Foreskin keratinocyte (primary cell): ENCODE measurements at places on chromosomes 12 and 14. TPM values are rescaled to one million over a fixed set of nuclear protein-coding genes. Genes with fewer than 3 reads are reported as not detected.

The MGAT4C gene
- not detected in 2 replicates for total RNA-seq

The PTPRQ gene
- not detected in 2 replicates for total RNA-seq

The SERPINA10 gene
- total RNA-seq = not detected in 2 replicates

The DBX2 gene
- total RNA-seq = not detected in 2 replicates

The CCDC197 gene
- total RNA-seq = not detected in 2 replicates

GRCh38 chr14:72699852-72700257 is 194.0 kb downstream of the DPF3 start:
- DNase-seq = no peak

DNA sequence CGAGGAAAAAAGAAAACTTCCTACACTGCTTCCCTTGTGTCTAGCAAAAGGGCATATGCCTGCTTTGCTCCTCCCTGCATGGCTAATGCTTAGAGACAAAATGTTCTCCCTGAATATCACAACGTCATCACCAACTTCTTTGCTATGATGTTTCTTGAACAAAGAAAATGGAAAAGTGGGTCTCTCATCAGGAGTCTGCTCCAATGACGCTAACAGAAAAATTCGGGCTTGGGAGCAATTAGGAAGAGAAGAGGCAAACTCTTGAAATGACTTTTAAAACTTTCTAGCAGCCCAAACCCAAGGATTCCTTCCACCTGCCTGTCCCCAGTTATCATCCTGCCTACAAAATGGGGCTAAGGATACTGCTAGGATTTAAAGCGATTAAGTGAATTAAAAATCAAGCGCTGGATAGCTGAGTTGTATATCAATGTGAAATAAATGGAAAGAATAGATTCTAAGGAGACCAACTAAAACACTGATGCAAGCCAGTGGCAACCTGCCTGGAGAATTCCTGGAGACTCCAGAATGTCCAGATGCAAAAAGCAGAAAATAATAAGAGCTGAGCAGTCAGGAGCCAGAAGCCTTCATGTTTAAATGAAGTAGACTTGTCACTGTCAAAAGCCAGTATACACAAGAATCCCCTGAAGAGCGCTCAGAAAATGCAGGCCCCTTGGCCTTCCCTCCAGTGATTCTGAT is 183.8 kb downstream of the DPF3 start:
- DNase-seq = no peak

GRCh38 chr12:19507823-19508222 is 68.5 kb downstream of the AEBP2 start:
- DNase-seq = no peak

GRCh38 chr14:69141550-69141949 is 11.4 kb downstream of the DCAF5 start:
- DNase-seq = no peak

DNA sequence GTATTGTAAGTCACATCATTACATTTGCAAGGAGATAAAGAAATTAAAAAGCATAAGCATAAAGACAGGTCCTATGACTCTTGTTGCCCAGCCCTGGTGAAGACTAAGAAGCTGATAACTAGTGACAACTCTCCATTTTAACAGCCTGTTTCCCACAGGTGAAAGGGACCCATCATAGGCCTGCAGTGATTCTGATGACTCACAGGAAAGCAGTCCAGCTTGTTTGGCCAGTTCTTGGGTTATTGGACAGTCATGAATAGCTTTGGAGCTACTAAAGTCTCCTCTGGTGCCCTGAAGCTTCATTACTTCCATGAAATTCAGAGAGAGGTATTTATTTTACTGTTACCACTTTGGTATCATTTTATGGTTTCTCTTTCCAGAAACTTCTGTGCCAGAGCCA is 55.5 kb upstream of the DYRK2 start:
- peak; percentile 95 for DNase-seq

GRCh38 chr14:42854061-42854460 is 1247.4 kb downstream of the LRFN5 start:
- no peak for DNase-seq

- no peak for DNase-seq
These were observed 340.6 kb downstream of the BTG1 start for GRCh38 chr12:91805031-91805430.

- no peak for DNase-seq
These were observed 21.2 kb downstream of the ZBTB42 start for GRCh38 chr14:104821971-104822608.

- DNase-seq = no peak
These were observed 438.4 kb upstream of the OR4E1 start for GRCh38 chr14:22112004-22112403.

GRCh38 chr14:56338674-56339073 is 220.5 kb downstream of the PELI2 start:
- DNase-seq = no peak

DNA sequence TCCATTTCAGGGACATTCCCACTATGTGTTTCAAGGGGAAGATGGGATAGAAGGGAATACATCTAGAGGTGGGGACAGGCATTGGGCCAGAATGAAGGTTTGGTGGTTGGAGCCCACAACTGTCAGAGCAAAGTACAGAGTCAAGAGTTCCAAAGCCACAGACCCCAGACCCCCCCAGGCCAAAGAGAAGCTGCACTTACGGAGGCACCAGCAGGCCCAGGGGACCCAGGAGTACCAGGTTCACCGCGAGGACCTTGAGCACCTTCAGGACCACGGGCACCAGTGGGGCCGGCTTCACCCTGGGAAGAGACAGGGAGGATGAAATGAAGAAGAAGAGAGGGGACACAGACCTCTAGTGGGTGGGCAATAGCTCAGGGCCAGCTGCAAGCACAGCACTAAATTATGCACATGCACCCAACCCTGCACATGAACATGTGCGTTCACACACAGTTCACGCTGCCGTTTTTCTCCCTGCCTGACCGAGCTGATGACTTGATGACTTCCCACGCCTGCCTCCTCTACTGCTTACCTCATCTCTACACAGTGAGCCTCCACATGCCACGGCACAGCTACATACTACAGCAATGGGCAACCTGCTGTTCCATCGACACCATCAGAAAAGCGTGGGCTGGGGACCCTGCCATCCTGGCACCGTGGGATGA is 16.7 kb downstream of the COL2A1 start:
- no peak for DNase-seq

DNA sequence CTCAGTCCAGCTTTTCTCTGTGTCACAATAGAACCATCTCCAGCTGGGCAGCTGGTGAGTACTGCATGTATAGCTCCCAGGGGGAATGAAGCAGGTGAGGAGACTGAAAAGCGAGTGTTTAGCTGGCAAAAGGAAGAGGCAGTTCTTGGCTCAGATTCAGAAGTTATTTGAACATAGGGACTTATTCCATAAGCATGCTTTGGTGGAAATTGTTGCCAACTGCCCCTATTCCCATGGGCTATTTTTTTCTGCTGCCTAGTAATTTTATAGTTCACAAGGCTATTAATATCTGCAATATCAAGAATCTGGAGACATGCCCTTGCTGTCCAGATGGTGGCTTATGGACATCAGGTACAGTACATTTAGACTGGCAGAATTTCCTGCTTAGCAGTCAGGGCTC is 1112.7 kb downstream of the LRFN5 start:
- DNase-seq = no peak

GRCh38 chr12:1633459-1633858 is 4.4 kb downstream of the WNT5B start:
- DNase-seq = no peak

DNA sequence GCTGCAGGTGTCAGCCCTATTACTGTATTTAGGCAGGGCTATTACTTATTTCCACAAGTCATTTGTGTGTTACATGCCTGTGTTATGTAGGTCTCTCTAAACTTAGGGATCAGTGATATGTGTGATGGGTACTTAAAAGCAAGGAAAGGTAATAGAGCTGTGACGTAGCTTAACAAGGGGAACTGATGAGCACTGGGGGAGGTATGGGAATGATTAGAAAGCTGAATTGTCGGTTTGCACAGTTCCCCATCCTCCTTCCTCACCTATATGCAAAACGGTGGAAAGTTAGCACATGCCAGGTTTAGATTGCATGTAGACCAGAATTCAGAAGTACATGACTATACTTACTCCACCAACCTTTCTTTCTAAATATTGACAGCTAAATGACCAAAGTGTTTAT is 494.3 kb upstream of the GARIN6 start:
- DNase-seq = no peak

- DNase-seq = no peak
These were observed 861.0 kb downstream of the RPS29 start for GRCh38 chr14:48725051-48725734.
